Fibroblast of skin of left biceps (primary cell): ENCODE measurements at places on chromosomes 16 and 17.

DNA sequence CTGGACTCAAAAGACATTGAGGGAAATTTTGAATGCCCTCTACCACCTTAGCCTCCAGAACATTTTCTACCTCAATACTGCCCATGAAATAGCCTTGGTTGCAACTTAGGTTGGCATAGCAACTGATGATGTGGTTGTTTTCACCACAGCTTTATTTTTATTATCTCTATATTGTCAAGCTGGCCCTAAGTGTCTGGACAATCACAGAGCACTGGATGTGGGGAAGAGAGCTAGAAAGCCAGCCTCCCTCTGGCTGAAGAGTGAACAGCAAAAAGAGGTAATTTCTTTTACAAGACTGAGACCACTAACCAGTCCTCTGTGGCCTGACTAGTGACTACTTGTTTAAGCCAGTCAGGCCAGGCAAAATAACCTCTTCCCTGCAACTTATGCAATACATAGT is 159.6 kb downstream of the HS3ST2 start:
- DNase-seq = no peak

DNA sequence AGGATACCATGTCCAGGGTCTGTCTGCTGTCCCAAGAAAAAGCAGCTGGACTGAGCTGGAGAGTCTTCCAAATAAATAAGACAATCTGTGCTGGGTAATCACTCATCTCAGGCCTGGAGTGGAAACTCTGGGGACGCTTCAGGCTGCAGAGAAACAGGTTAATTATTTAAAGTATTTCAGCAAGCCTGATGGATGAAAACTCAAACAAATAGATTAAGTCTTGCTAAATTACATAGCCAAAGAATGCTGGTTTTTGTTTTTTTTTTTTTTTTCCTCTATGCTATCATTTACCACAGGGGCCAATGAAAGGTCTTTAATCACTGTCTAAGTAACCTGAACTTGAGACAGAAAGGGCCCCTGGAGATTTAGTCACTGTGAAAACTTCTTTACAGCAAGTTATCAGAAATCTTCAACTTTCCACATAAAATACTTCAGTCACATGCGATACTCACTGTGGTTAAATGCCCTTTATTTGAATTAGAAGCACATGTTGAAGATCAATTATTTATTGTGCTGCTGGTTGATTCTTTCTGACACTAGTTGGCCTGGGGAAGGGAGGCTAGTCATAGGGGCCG is 31.0 kb upstream of the KCNJ2 start:
- DNase-seq = peak; percentile 35

- DNase-seq = no peak
Measured at GRCh38 chr16:13898233-13898632, 21.7 kb upstream of the ERCC4 start.

GRCh38 chr17:4368341-4368740 is 1.9 kb upstream of the UBE2G1 start:
- no peak for DNase-seq

- no peak for DNase-seq
Measured at GRCh38 chr16:53304334-53304733, 129.9 kb upstream of the RBL2 start.

DNA sequence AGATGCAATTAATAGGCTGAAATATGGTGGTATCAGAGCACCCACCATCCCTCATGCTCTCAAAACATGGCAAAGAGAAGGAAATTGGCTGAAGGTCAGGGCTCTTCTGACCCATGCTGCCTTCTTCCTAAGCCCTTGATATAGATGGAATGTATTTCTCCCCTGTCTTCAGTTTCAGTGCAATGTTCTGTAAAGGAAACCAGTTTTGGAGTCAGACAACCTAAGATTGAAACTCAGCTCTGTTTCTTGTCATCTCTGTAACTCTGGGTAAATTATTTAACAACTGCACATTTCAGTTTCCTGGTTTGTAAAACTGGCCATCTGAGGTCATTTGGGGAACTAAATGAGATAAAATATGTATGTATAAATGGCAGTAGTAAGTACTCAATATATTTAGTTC is 243.9 kb downstream of the CA10 start:
- DNase-seq = no peak

GRCh38 chr17:48586355-48587258 is 3.4 kb downstream of the HOXB3 start:
- no peak for DNase-seq

DNA sequence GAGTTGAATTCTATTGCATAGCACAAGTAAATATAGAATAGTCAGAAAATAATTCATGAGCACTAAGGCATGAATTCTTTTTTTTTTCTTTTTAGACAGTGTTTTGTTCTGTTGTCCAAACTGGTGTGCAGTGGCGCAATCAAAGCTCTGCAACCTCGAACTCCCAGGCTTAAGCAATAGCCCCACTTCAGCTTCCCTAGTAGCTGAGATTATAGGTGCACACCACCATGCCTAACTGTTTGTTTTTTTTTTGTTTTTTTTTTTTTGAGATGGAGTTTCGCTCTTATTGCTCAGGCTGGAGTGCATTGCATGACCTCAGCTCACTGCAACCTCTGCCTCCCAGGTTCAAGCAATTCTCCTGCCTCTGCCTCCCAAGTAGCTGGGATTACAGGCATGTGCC is 16.6 kb downstream of the TUBD1 start:
- DNase-seq = no peak

DNA sequence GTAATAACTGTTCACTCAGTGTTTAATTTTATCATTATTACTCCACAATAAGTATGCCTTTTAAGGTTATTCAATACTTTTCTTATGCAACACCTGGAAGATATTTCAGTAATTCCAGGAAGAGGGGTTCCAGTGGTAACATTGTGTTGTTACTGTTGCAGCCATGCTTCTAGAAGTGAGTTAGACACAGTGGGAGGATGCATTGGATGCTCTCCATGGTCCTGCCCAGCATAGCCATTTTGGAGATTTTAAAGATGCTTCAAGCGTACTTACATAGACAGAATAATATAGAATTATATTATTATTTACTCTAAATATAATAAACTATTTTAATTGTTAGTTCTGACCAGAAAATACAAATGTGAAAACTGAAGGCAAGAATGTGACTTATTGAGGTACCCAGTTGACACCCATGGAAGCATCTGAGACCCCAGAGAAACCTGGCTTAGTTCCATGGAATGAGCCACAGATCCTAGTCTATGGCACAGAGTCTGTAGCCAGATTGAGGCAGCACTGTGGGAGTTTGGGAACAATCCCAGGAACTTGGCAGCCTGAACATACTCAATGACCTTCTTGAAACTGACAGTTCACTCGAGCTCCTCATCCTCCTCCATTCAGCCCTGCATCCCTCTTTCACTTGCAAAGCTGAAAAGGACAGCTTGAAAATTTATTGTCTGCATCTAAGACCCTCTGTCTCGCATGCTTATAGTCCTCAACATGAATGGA is 190.1 kb upstream of the HS3ST4 start:
- DNase-seq = no peak

DNA sequence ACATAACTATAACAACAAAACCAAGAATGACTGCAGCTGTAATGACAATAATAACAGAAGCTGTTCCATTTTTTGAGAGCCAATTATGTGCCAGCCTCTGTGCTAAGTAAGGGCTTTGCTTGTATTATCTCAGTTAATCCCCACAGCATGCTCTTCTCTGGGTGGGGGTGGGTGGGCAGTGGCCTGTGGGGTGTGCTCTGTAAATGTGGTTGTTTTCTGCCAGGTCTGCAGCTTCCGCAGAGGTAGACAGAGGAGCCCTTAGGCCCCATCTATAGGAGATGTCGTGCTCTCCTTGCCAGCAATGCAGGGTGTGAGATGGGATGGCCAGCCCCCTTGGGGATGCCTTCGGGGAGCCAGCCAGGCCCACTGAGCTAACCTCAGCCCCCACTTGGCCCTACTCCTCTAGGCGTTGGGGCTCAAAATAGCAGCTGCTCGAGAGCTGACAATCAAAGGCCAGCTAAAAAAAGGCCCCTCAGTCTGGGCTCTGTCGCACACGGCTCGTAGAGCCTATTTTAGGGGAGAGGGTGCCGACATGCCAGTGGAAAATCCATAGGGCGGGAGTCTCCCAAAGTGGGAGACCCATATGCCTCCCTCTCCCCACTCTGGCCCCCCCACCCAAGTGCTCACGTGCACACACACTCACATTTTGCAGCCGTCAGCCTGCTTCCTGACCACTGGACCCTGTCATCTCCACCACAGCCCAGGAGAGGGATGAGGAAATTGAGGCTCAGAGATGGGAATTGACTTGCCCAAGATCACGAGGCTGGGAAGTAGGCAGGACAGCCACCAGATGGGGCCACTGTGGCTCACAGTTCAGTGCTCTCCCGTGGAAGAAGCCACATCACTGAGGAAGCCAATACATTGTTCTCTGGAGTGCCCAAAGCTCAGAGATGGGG is 15.8 kb downstream of the CDH16 start:
- no peak for DNase-seq

- no peak for DNase-seq
Measured at GRCh38 chr17:66702106-66702936, 132.6 kb upstream of the CACNG5 start.

DNA sequence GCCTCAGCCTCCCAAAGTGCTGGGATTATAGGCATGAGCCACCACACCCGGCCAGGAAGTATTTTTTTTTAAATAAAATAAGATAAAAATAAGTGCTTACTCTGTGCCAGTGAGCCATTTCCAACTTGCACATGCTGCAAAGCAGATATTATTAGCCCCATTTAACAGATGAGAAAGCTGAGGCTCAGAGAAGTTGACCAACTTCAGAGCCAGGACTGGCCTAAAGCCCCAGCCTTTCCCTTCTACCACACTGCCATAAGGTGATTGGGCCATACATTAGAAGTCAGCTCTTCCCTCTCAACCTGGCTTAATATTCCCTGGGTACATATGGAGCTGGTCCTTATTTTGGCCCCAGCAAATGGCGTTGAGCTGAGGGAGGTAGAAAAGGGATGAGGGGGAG is 25.1 kb downstream of the NEUROD2 start:
- DNase-seq = no peak

GRCh38 chr17:59371416-59372100 is 40.1 kb downstream of the YPEL2 start:
- no peak for DNase-seq

- DNase-seq = no peak
Measured at GRCh38 chr17:8005357-8005756, 2.9 kb downstream of the GUCY2D start.

DNA sequence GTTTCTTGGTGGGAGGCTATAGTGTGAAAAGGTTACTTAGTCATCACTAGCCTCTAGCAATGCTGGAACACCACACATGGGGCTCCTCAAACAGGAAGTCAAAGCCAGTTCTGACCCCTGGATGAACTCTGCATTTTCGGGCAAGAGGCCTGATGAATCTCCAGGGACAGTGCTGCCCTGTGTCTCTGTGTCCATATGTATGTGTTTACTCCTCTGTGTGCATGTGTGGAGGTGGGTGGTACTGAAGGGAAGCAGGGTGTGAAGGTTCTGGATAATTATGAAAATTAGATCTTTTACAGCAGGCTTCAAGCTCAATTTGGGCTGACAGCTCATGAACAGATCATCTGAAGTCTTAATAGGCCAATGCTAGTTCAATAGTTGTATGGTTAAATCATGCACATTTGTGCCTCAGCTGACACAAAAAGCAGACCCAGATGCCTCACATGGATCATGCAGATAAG is 133.6 kb downstream of the SNX11 start:
- no peak for DNase-seq

DNA sequence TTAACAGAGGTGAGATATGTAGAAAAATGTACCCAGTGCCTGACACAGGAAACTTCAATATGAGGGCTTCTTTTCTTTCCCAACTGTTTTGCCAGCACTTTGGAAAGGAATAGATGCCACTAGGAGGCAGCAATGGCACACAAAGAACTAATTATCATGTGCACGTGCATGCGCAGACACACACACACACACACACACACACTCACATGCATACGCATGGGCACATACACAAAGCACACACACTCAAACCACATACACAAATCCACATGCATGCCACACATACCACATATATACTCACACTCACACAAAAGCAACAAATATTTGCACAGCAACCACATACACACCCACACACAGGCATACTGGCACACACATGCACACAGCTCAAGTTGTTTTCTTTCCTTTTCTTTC is 8.8 kb upstream of the CEP112 start:
- DNase-seq = peak; percentile 56

GRCh38 chr17:6471531-6472465 is 27.5 kb downstream of the PIMREG start:
- DNase-seq = peak; percentile 8

- no peak for DNase-seq
Measured at GRCh38 chr17:27660436-27660835, 29.4 kb downstream of the LGALS9 start.
